HuH-7.5 (cell line): ENCODE measurements at places on chromosomes 1 and 21.

DNA sequence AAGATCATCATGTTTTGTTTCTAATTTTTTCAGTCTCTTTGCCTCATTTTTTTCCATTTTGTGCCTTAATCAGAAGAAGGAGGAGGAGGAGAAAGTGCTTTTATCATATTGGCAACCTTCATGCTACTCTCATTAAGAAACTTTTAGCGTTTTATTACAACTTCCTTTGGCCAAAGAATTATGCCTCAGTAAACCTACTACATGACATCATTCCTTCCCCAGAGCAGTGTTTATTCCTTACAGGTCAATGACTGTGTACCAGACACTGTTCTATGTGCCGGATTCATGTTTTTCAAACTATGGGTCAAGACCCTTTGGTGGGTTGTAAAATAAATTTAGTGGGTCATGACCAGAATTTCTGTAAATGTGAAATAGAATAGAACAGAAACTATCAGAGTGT, 110.4 kb downstream of the SLC30A10 start:
- no peak for DNase-seq

DNA sequence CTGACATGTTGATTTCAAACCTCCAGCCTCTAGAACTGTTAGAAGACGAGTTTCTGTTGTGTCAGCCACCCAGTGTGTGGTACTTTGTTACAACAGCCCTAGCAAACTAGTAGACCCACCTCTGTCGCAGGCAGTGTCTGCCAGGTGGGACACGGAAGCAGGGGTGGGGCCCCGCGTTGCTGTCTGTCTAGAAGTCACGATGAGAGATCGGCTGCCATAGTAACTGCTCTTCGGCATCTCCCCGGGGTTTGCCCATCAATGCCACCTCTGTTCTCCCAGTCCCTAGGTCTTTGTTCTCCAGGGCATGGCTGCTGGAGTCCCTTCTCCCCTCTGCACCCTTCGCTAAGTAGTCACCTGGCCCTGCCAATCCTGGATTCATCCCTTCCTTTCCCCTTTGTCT, 15.2 kb upstream of the CLSTN1 start:
- DNase-seq: no peak

- DNase-seq: peak; percentile 41
These were observed 112.2 kb downstream of the NR5A2 start for GRCh38 chr1:200139661-200140250.

DNA sequence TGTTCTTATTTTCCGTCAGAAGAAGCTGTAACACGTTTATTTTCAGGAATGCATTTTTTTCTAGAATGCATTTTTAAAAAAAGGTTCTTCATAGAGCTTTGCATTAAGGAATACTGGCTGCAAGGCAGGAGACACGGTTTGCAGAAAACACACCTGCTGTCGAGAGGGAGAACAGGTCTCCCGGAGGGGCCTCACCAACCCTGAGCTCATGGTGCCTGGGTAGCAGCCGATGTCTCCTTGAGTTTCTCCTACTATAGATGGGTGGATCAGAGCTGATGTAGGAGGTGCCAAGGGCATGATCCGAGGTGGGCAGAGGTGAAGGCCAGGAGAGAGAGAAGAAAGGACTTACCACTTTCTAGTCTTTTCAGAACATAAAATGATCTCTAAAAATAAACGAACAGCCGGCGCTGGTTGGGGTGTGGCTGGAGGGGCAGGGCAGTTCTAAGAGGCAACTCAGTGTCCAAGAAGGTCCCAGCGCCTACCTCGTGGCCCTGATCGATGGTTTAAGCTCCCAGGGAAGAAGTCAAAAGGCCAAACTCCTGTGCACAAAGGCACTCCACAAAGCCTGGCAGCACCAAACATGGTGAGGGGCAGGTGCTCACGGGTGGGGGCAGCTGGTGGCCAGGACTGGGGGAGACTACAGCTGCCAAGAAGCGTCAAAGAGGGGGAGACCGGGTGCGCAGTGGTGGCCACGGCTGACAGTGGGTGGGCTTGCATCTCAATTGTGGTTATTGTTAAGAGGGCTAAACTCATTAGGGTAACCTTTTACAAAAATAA, 12.2 kb downstream of the MORN1 start:
- DNase-seq: no peak

GRCh38 chr1:7457811-7458210, 313.3 kb upstream of the VAMP3 start:
- DNase-seq: no peak
